ENCODE measurements at places on chromosomes 11 and 22.

DNA sequence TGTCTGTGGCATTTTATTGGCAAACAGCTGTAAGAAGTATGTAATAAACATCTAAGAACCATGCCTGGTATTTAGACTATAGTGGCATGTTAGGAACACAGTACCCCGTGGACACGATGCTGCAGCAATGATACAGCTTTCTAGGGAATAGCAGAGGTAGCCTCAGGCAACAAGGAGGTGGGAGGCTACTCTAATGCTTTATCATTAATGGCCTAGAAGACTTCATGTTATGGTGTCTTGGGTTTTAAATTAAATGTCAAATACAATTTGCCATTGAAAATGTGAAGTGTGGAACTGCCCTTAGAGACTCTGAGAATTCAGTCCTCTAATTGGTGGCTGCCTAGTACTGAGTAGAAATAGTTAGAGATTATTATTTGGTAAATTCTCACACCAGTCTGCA, 516.9 kb downstream of the CNTN5 start:
- DNase-seq: no peak

GRCh38 chr11:125944350-125945010, 1.4 kb upstream of the VSIG10L2 start:
- no peak for DNase-seq

DNA sequence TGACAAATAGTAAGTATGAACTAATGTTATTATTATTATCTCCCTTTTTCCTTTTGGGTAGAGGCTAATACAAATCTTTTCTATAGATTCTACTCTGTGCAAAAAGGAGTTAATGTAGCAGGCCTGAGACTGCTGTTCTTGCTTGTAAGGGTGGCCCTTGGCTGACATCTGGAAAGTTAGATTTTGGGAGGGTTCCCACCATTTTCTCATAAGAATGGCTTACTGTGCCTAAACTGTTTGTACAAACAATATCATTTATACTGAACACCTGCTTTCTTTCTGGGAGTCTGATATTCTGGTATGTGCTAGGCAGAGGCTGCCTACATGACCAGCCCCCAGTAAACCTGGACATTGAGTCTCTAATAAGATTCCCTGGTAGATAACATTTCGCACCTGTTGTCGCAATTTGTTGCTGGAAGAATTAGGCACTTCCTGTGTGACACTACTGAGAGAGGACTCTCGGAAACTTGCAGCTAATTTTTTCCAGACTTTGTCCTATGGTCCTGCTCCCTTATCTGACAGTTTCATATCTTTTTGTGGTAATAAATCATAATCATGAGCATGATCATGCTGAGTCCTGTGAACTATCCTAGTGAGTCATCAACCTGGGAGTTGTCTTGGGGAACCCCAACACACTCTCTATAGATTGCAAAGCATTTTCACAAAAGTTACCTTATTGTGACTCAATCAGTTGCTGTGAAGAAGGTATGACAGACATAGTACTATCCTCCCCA, 257.7 kb upstream of the CCDC90B start:
- DNase-seq: no peak

DNA sequence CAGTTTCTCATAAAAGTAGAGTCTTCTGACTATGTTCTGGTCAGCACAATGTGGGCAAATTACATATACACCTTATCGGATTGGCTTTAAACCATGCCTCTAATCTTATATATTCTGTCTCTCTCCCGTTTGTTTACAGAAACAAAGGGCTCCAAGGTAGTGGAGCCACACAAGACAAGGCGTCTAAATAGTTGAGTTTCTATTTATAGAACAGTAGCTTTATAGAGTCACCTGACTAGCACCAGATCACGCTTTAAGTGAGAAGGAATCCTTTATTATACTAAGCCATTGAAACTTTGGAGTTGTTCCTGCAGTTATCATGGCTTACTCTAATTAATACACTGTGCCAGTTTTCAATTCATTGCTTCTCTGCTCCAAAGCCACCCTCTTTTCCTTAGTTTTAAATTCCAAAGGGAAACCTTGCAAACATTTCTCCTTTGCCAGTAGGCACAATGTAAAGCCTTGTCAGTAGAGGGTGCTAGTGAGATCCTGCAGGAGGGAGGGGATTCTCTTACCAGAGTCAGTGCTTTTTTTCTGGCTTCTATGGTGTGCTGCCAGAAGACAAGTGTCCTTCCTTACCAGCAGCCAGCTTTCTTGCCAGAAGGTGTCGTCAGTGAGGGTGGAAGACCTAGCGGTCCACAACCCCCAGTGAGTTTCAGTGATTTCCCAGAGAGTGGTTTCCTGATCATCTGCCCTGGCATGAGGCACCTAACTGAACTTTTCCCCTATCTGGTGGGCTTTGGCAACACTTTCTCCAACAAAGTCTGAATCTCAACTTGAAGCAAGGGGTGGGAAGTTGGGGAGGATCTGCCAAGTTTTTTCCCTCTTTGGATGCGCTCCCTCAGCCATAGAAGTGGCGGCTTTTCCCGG, 71.7 kb downstream of the RAB38 start:
- no peak for DNase-seq

DNA sequence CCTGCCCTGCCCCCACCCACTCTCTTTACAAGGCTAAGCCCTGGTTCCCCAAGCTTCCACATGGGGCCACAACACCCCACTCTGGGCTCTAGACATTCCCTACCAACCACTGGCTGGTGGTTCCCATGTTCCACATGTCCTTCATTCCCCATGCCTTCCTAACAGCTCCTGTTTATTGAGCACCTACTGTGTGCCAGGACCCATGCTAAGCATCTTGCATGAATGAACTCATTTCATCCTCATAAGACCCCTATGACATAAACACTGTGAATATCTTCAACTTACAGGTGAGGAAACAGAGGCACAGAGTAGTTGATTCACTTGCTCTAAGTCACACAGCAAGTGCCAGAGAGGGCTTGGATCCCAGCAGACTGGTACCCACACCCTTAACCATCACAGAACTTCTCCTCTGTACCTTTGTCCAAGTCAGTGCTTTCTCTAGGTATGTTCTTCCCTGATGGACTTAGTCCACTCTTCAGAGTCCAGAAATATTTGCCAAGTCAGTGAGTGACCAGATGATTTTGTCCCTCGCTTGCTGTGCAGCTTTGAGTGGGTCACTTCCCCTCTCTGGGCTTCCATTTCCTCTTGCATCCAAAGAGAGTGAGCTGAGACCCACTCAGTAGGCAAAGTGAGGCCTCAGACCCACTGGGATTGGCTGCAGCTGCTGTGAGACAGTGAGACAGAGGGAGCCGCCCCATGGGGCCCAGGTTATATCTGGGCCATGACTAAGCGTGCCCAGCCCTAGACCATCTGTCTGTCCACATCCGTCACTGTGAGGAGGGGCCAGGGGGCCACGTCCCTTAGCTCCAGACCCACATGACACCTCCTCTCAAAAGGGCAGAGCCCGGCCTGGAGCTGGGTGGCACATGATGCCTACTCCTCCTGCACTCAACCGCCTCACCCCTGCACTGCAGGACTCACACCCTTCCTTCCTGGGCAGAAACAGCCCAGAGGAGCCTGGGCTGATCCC, 132.4 kb downstream of the MN1 start:
- DNase-seq: no peak

DNA sequence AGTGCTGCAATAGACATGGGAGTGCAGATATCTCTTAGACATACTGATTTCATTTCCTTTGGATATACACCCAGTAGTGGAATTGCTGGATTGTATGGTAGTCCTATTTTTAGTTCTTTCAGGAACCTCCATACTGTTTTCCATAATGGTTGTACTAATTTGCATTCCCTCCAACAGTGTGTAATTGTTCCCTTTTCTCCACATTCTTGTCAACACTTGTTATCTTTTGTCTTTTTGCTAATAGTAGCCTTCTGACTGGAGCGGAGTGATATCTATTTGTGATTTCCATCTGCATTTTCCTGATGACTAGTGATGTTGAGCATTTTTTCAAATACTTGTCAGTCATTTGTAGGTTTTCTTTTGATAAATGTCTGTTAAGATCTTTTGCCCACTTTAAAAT, 128.9 kb downstream of the CTNND1 start:
- DNase-seq: no peak

- DNase-seq: no peak
Measured at GRCh38 chr22:29702000-29702930, 17.5 kb upstream of the CABP7 start.
